ENCODE measurements at places on chromosomes 7 and 10. TPM values are rescaled to one million over a fixed set of nuclear protein-coding genes. Genes with fewer than 3 reads are reported as not detected.

GPR15LG gene
- total RNA-seq: not detected

DNA sequence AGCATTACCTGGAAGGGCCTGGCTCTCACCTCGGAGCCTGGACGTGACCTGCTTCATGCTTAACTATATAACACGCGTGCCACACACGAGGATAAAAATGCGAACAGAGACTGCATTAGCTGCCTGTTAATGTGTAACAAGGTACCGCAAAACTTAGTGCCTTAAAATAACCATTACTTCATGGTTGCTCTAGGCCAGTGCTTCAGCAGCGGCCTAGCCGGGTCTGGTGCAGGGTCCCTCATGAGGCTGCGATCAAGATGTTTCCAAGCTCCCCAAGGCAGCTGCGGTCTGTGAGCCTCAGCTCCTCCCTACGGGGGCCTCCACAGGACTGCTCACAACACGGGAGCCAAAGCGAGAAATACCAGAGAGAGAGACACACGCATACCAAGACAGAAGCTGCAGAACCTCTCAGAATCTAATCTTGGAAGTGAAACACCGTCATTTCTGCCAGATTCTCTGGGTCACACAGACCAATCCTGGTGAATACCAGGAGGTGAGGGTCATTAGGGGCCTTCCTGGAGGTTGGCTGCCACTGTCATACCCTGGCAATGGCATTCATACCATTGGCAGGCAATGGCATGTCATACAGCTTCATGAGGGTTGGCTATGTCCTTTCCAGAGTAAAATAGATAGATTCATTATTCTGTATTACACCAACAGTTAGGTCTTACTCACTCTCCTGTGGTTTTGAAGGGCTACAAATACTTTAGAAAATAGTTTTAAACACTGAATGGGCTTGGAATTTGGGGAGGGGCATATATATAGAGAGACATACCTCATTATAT is 94.5 kb downstream of the HIPK2 start:
- DNase-seq: no peak

- no peak for DNase-seq
Observed at GRCh38 chr7:132390705-132391104, 185.6 kb downstream of the PLXNA4 start.

DNA sequence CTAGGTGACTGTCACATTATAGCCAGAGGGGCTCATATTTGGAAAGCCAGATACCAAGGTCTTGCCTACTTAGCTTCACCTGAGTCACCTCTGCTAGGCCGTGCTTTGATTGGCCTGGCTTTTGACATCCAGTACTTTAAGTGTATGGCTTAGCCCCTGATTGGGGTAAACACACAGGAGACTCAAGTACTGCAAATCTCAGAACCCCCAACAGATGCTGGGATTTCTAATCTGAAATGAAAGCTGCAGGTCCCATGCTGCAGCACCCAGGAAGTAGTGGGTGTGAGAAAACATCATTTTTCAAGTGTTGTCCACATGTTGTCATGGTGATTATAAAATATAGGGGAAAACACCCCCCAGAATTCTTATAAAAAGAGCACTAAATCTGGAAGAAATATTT is 76.2 kb downstream of the WIPF3 start:
- DNase-seq: no peak

A1CF gene
- total RNA-seq: not detected

GRCh38 chr10:5942474-5942873 is 34.9 kb downstream of the IL15RA start:
- DNase-seq: no peak

DNA sequence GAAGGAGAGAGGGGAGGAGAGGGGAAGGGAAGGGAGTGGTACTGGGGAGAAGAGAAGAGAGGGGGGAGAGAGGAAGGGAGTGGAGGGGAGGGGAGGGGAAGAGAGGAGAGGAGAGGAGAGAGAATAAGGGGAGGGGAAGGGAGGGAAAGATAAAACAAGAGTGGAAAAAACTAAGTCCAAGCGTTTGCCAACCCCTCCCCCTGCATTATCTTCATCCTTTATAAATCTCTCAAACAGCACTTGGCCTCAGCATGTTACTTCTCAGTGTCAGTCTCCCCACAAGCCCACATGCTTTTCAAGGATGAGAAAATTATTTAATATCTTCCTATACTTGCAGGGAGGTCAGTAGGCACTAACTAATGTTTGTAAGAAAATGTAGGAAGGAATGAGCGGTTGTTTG is 204.5 kb downstream of the LSM5 start:
- no peak for DNase-seq

GRCh38 chr7:150406567-150407421 is 27.7 kb downstream of the ZNF775 start:
- peak; percentile 50 for DNase-seq

FFAR4 gene
- not detected for total RNA-seq

PODXL gene
- total RNA-seq: 1.5 TPM

DNA sequence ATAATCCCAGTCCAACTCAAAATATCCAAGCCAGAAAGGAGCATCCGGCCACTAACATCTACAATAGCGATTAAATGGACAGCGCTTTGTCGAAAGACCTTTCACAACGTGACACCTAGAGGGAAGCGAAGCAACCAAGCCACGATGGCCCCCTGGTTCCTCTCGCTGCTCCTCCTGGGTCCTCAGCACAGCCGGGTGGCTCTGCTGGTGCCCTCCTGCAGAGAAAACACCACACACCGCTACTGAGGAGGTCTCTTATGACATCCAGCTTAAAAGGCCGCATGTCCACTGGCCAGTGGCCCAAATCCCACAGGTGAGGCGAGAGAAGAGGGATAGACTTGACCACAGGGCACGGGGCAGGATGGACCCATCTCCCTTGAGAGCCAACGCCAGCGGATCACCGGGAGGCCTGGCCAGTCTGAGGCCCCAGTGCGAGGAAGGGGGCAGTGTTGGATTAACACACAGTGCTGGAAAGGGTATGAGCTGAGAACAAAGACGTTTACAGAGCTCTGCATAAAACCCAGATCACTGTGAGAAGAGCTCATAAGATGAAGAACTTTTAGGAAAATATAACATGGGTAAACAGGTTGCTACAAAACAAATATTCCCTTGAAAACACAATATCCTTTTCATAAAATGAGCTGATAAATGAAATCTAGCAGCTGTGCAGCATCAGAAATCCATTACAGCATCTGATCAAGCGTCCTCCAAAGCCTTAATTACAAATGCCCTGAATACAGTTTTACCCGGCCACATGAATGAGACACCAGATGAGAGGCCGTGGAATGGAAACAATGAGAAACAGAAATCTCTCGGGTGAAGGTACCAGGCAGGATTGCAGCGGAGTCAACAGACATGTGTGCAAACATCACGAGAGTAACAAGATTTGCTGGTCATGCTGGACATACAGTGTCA is 236.7 kb downstream of the DIP2C start:
- DNase-seq: no peak

- DNase-seq: no peak
Observed at GRCh38 chr7:98557538-98558031, 59.5 kb upstream of the NPTX2 start.

FLNC gene
- total RNA-seq: not detected

DNA sequence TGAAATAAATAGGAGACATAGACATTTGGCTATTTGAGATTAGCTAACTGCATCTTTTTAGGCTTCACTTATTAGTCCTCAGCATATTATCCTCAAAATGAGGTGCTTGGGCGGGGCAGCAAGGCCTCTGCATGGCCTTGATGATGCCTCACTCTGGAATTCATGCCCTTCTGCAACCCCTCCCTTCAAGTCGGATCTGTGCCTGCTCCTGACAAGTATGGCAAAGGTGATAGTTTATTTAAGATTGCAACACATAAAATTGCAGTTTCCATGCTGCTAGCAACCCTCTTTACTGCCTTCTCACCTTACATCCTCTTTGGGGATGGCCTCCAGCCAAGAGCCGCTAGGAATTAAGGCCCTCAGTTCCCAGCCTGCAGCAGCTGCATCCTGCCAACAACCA is 241.3 kb upstream of the ADARB2 start:
- no peak for DNase-seq

CSGALNACT2 gene
- total RNA-seq: 39.5 TPM

RARRES2 gene
- not detected for total RNA-seq

ZNF3 gene
- total RNA-seq: 28.0 TPM

GRCh38 chr10:13651969-13652720 is 65.4 kb downstream of the PRPF18 start:
- no peak for DNase-seq

GRCh38 chr10:124532788-124533187 is 71.2 kb downstream of the LHPP start:
- no peak for DNase-seq

DNA sequence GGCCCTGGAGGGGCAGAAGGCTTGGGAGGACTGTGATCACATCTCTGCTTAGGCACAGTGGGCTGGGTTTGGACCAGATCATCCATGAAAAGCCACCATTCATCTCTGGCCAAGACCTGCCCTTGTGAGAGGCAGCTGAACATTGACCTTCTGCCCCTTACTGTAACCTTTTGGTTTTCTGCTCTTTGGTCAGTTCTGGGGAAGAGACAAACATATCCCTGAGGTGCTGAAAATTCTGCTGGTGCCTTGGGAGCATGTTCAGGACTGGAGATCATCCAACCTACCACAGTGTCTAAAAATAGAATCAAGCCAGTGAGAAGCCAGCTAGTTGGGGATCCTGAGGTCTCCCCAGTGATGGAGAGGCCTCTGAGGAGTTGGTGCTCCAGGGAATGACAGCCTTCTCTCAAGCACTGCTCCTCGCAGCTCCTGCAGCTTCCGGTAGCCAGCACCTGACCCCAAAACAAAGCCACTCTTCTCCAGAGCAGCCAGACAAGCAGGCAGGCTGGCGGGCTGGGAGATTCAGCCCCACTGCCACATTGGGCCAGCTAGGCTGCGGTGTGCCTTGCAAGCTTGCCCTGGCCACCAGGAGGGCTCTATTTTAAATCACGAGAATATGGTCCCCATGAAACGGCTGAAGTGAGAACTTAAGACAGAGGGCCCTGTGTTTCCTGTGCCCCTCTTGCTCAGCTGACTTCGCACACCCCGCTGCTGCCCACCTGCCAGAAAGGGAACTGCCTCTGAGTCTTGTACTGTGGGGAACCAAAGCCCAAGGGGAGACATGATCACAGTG is 37.8 kb upstream of the UBE2H start:
- DNase-seq: no peak

GRCh38 chr7:87344446-87344845 is 1.0 kb upstream of the CROT start:
- DNase-seq: no peak

SLC26A3 gene
- total RNA-seq: not detected

GRCh38 chr7:139936760-139937310 is 107.8 kb downstream of the TBXAS1 start:
- DNase-seq: no peak

DNA sequence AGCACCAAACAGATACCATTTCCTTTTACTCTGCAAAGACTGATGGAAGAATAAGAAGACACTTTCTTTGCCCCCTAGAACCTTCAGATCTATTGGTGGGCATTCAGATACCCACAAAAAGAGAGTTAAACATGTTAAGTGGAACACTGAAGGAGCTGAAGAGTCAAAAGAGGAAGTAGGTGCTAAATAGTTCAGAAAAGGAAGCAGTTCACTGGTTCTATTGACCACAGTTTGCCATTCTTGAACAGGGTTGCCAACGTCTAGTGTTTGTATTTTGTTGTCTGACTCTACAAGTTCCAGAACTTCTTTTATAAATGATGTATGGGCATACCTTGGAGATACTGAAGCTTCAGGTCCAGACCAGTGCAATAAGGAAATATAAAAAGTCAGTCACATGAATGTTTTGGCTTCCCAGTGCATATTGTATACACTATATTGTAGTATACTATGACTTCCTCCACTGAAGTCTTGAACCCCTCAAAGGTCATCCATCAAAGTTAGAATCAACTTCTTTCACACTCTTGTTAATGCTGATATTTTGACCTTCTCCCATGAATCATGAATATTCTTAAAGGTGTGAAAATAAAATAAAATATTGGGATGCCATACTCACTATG is 47.5 kb upstream of the AGR3 start:
- DNase-seq: no peak

DNA sequence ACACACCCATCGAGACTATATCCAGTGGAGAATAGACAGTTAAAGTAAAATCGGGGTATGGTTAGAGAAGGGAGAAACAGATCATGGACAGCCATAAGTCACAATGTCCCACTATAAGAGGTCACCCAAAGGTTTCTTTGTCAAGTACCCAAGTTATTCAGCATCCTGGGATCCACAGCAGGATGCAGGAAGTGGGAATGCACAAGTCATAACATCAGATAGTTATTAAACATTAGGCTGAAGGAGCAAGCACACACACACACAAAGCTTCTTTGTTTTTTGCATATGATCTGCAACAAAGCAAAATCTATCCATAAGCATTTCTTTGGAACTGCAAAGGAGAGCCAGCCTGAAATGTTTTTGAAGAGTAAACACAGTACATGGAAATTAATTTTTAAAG is 111.6 kb downstream of the NOC3L start:
- DNase-seq: no peak

ZDHHC16 gene
- total RNA-seq: 29.6 TPM

EXOC6 gene
- total RNA-seq: 10.6 TPM

GRCh38 chr10:81576336-81576735 is 298.7 kb upstream of the NRG3 start:
- no peak for DNase-seq

DNA sequence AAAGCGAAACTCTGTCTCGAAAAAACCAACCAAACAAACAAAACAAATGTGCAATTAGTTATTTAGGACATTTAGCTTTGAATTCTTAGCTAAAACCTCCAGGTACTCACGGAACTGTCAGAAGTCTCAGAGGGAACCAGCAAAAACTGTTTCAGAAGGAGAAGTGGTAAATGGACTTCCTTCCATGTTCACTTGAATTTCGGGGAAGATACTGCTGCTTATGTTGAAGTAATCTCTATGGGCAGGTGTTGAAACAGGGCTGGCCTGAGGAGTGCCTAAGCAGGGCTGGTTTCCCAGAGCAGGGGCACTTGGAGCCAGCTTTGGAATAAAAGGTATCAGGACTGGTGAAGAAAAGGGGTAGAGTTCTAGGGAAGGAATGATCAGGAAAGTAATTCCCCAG is 2.4 kb upstream of the EXOC6 start:
- DNase-seq: no peak

DNA sequence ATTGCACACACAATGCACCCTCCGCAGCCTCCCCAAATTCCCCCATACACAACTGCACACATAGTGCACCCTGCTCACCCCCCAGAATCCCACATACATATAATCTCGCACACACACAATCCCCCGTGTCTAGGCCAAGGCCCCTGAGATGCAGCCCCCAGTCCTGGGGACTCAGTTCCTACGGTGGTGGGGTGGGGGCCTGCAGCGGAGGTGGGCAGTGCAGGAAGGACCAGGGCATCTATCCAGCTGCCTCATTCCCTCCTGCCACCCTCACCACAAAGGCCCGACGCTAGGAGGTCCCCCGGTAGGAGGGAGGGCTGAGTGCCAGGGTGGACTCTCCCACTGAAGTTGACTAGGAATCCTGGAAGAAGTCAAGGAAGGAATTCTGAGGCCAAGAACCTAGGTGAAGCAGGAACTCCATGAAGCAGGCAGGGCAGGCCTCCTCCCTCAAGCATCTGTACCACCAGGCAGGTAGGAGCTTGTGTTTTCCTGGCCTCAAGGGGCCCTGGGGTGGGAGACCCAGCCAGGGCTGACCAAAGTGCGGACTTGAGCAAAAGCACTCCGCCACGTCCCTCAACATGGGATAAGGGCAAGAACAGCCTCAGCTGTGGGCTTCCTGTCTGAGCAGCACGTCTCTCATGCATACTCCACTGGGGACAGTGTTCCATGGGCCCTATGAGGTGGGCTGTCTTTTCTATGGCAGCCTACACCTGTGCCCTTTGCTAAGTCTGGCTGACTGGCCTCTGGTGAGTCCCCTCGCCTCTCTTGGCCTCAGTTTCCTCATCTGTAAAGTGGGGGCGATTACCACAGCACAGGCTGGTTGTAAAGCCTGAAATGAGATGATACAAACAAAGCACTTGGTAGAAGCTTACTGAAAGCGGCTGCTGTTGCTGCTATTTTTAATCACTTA is 145.7 kb downstream of the MAPK8 start:
- no peak for DNase-seq

All from activated naive CD8-positive, alpha-beta T cell treated with anti-CD3 and anti-CD28 coated beads, Interleukin-2, amount 10 ng/mL, durations not matched to agents 7 days and 5 days (primary cell).